SJSA1 (cell line): ENCODE measurements at places on chromosomes 2 and 18.

DNA sequence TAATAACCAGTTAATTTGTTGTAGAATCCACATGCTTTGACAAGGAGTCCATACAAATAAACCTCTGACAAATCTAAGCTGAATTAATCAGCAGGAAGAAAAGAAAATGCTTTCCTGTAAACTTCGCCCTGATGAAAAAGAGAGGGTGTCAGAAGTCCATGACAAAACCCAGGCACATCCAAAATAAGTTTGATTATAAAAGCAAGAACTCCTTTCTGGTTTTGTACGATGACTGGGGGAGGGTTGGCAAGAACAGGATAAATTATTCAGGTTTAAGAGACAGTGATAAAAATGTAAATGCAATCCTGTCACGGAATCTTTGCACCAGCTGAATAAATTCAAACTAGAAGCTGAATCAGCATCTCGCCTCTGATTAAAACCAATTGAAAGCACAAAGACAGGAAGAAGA is 469.2 kb upstream of the TNP1 start:
- no peak for DNase-seq

GRCh38 chr2:124776332-124776731 is 751.2 kb downstream of the CNTNAP5 start:
- DNase-seq = no peak

GRCh38 chr2:61905372-61906185 is at the start of gene COMMD1:
TSS of gene COMMD1 (plus strand) at chr2:61905674. CDS start at chr2:61905679, 5 bp downstream.
- peak; percentile 79 for DNase-seq

- peak; percentile 59 for DNase-seq
Measured at GRCh38 chr18:2515171-2515787, 56.0 kb downstream of the METTL4 start.

DNA sequence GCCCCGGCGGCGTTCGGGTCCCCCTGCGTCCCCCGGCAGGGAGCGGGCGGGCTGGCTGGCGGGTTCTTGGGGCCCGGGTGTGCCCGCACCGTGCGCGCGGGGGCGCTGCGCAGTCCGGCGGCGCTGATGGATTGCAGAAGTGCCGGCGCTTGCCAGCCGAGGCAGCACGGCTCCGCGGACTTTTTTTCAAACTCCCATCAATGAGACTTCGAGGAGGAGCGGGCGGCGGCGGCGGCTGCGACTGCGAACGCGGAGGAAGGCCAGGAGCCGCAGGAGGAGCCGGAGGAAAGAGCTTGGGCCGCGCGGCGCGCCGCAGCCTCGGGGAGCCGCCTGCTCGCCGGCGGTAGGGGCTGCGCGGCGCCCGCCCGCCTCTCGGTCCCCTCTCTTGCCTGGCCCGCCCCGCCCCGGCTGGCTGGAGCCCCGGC is at the start of gene GLI2:
GLI2 (plus strand) TSS at position 123 of the 425 bp plus-strand sequence. CDS start 61,453 bp downstream, outside the sequence.
- peak; percentile 86 for DNase-seq

- no peak for DNase-seq
Measured at GRCh38 chr2:79327460-79327859, 167.9 kb upstream of the REG3A start.

DNA sequence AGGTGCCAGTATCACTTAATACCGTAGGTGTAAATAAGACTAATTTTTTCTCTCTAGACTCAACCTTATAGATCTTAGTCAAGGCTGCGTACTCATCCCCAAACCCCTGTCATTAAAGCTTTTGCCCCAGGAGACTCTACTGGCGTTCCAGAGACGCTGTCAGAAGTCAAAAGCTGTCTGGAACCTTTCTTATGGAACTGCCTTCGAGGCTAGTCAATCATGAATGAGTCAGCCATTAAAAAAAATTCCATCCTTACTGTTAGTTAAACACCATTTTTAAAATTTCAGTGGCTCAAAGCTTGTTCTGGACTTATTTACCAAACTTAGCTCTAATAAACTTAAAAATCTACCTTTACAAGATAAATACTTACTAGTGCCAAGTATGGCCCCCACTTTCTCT is 52.1 kb downstream of the SPRED2 start:
- no peak for DNase-seq

DNA sequence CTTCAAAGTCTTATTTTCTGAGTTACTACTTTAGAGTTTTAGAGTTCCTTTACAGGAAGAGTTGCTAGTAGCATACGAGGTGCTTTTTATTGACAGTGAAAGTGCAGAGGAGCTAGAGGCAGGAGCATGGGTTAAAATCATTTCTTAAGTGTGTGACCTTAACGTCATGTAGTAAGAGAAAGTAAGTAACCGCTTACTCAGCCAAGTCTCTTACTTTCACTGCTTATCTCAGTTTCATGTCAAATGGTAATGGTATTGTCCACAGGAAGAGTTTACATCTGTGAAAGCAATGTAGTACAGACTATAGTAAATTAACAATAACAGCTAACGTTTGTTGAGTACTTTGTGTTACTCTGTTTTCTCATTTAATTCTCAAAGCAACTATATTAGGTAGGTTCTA is 12.6 kb downstream of the NDUFAF7 start:
- no peak for DNase-seq

- no peak for DNase-seq
Measured at GRCh38 chr18:54710900-54711281, 117.4 kb upstream of the RAB27B start.

- DNase-seq = no peak
Measured at GRCh38 chr2:22360735-22361374, 1024.1 kb upstream of the KLHL29 start.
